ENCODE measurements at places on chromosomes 1 and 21.

DNA sequence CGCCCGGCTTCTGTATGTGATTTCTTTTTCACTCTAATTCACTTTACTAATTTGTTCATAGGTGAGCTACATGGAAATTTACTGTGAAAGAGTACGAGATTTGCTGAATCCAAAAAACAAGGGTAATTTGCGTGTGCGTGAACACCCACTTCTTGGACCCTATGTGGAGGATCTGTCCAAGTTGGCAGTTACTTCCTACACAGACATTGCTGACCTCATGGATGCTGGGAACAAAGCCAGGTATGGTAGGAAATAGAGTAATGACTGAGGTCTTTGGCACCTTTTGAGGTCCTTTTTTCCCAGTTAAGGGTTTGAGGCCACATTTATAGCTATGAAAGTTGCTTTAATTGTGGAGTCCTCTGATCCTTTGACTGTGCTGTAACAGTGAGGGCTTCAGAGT is 56.9 kb downstream of the KIF1B start:
- DNase-seq: no peak

- no peak for DNase-seq
Measured at GRCh38 chr1:88074661-88075060, 609.4 kb upstream of the PKN2 start.

- DNase-seq: peak; percentile 47
Measured at GRCh38 chr1:201955729-201956143, 433 bp downstream of the TIMM17A start.

DNA sequence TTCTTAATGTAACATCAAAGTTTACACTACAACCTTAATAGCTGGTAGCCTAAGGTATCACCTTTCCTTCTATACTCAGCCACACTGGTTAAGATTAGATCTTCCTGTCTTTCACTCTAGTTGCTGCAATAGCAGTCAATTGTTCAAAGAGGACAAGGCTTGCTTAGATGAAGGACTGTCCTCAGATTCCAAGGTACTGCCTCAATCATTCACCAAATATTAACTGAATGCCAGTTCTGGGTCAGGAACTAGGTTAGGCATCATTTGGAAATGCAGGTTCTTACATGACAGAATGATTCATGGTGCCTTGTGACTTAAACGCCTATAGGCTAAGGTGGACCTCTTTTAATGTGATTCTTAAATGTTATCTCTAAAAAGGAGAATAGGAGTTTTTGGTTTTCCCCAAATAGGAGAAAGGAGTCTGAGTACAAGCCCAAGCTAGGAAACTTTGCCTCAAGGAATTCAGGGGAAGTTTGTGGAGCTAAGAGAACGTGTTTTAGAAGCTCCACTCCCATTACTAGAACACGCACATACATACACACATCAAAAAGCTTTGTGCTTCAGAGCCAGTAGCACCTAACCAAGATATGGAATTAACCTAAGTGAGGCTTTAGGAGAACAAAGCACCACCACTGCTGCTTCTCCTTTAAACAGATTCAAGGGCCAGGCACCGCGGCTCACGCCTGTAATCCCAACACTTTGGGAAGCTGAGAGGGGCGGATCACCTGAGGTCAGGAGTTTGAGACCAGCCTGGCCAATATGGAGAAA is 8.5 kb upstream of the WDR47 start:
- DNase-seq: no peak

DNA sequence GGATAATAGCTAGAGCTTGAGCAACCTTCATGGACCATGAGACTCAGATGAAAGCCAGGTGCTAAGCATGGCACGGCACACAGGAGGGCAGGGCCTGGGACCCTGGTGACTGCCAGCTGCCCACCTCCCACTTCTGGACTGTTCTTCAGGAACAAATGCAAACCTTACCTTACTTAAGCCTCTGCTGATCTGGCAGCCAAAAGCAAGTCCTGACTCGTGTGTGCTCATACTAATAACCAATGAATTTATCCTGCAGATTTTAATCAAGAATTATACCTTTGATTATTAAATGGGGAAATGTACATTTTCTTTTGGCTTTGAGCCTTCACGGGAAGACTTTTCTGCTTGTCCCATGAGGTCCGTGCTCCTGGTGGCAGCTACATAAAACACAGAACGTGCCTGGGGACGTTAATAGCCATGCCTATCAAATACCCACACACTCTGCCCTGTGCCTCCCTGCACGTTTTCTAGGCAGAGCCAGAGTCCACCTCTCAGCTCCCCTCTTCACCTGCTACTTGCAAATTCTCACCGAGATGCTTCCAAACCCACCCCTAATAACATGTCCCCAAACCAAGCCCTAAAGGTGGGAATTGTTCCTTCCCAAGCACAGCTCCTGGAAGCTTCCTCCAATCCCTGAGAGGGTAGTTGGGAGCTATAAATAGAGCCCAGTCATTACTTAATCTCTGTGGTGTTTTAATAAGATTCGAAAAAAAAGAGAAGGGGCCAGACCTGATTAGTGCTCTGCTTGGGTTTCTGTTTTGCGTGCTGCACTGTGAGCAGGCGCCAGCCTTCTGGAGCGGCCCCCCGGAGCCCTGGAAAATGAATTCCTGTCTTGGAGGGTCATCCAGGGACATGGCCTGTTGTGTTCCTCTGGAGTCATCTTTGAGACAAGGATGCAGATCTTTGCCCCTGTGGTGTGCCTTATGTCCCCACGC is 33.5 kb downstream of the SLC1A7 start:
- DNase-seq: no peak

DNA sequence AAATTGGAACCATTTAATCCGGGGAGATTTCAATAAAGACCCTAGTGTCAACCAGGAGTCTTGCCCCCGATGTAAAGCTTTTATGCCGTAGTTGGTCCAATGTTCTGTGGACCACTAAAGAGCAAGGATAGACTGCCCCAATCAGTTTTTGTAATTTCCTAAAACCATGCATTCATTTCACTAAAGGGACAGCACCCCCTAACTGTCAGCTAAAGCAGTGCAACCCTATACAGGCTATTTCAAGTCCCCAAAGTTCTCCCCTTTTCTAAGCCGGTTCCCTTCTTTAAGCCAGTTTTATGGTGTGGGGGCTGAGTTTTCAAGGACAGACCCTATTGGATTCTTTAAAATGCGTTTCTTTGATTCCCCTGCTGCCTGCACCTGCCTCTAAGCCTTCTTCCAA is 12.7 kb upstream of the PDPN start:
- no peak for DNase-seq

- no peak for DNase-seq
Measured at GRCh38 chr1:94792473-94793295, 27.5 kb upstream of the SLC44A3 start.

DNA sequence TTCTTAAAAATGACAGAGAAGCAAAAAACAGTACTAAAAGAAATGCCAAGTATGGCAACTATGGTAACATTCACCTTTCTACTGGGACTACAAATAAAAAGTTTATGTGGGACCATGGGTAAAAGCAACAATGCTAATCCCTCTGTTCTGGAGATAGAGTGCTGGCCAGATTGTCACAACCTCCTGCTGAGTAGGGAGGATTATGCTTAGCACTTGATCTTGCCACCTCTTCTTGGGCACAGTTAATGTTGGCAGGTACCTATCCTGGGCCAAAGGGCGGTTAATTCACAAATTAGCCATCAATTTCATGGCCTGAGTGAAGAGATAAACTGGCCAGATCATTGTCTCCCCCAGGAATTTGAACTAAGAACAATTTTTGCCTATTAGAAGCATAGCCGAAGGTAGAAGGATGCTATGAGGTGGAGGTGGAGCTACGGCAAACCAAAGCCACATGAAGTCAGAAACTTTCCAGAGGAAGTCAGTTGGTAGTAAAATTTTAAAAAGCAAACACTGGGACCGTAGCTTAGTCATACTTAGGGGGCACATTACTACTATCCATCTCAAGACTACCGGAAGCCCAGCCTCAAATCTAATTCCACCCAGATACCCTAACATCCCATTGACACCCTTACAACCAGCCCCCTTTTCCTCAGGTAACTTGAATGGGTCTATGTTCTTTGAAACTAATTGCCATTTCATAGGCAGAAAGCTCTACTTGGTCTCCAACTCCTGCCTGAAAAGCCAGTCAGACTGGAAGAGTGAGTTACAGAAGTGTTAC is 2.7 kb downstream of the SCYL3 start:
- DNase-seq: no peak

- DNase-seq: no peak
Measured at GRCh38 chr1:4599951-4600481, 54.4 kb upstream of the AJAP1 start.

DNA sequence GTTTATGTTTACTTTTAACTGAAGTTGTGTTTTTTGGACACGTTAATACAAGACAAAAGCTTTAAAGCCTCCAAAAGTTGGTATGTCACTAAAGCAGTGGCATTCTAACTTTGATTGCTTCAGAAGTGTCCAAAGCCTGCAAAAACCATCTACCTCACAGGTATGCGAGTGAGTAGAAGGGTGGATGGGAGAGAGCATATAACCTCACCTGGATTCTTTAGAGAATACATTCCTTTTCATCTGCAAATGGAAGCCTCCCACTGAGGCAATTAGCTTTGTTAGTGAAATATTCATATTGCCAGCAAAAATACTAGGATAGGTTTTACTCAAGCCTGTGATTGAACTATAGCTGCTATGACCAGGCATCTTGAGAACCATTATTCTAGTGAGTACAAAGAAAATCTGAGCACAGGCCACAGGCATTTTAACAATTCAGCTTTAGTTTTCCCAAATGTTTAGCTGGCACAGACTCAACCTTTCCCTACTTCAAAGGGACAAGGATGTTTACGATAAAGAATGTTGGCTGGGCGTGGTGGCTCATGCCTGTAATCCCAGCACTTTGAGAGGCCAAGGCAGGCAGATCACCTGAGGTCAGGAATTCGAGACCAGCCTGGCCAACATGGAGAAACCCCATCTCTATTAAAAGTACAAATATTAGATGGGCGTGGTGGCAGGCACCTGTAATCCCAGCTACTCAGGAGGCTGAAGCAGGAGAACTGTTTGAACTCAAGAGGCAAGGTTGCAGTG is 39.7 kb downstream of the MAP3K21 start:
- no peak for DNase-seq

DNA sequence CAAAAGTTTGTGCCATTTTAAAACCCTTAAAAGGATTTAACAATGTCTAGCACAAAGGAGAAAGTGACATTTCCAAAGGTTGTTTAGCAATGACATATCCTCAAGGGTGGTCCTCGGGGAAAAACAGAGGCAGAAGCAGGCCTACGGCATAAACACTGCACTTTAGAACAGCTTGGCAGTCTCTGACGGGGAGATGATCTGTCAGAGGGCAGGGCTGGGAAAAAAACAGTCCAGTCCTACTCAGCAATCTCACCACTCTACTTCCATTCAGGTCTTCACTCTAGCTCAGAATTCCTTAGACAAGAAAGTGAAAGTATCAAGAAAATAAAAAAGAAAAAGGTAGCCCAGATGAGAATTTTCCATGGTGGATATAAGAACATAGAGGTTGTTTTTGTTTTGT is 4.1 kb downstream of the CRYZ start:
- no peak for DNase-seq

GRCh38 chr1:226708967-226709396 is 30.1 kb downstream of the ITPKB start:
- no peak for DNase-seq

DNA sequence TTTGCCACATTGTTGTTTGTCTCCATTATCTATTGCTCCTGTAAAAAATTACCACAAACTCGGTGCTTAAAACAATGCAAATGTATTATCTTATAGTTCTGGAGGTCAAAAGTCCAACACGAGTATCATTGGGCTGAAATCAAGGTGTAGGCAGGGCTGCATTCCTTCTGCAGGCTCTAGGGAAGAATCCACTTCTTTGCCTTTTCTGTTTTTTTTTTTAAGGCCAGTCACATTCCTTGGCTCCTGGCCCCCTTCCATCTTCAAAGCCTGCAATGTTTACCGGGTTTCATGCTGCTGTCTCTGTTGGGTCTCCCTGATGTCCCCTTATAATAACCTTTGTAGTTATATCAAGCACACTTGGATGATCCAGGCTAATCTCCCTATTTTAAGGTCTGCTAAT is 212.7 kb downstream of the PTBP2 start:
- no peak for DNase-seq

- no peak for DNase-seq
Measured at GRCh38 chr1:24374891-24375786, 38.4 kb downstream of the STPG1 start.

DNA sequence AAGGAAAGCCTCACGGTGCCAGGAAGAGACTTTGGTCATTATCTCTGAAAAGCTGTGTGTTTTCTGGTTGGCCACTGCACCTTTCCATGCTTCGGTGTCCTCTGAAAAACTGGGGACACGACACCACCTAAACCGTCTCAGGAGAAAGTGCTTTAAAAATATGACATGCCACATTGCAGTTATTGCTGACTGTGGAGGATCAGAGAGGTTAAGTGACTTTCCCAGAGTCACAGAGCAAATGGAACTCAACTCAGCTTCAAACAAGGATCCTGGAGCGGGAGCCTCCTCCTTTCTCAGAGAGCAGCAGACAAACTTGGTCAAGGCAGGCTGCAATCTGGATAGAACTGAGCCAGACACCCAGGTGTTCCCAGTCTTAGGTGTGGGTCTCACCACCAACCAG is 13.8 kb downstream of the MYOM3 start:
- no peak for DNase-seq

GRCh38 chr1:109846162-109846561 is 64.5 kb upstream of the CSF1 start:
- no peak for DNase-seq

DNA sequence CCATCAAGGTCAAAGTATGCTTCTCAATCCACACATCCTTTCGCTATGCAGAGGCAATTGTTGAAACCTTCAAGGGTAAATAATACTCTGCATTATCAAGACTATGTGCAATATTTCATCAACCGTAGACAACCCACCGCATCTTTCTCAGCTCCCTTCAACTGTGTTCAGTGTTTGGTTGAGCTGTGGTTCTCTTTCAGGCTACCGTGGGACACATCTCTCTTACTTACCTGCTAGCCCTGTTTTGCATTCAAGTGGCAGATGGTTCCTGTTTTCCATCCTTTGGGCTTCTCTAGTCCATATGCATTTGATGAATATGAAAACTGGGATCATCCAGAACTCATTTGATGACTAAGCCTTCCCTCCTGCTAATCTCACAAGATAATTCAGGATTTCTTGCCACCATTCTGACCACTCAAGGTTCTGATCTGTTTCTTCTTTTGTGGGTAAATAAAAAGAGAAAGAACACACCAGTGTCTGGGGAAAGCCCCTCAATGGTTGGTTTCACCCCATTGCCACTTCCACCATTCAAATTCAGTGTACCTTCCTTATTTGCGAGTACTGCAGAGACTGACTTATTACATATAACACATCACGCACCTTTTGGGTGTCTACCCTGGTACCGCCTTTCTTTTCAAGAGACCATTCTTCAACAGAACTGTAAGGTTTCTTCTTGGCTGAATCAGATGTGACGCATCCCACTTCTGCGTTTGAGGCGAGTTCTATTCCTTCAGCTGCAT is 61.7 kb downstream of the BACE2 start:
- no peak for DNase-seq

GRCh38 chr1:203188686-203189232 is 2.3 kb upstream of the CHI3L1 start:
- no peak for DNase-seq
